Esophagus (tissue), 2 donors: ENCODE measurements at places on chromosomes 4 and X. TPM values are rescaled to one million over a fixed set of nuclear protein-coding genes. Genes with fewer than 3 reads are reported as not detected.

The ARX gene
- polyA plus RNA-seq: not detected

The XKRX gene
- 2.6 TPM for polyA plus RNA-seq

The ARMCX6 gene
- polyA plus RNA-seq: 27.3 TPM

The PGRMC1 gene
- polyA plus RNA-seq: 41.6 TPM

The RBM46 gene
- not detected for polyA plus RNA-seq

The NPY1R gene
- polyA plus RNA-seq: 0.33 TPM

The CXCL6 gene
- 0.42 TPM for polyA plus RNA-seq

The HSFX2 gene
- polyA plus RNA-seq: 0.21 TPM

The CTAG1A gene
- polyA plus RNA-seq: not detected

The POU3F4 gene
- polyA plus RNA-seq: not detected

The ARMCX2 gene
- 4.9 TPM for polyA plus RNA-seq

The SLITRK4 gene
- 0.02 TPM for polyA plus RNA-seq

The GAGE12E gene
- not detected for polyA plus RNA-seq

The TSPAN7 gene
- 16.8 TPM for polyA plus RNA-seq

The RADX gene
- 1.1 TPM for polyA plus RNA-seq

The G3BP2 gene
- 8.4 TPM for polyA plus RNA-seq

The LAGE3 gene
- polyA plus RNA-seq: 6.2 TPM

The TBX22 gene
- not detected for polyA plus RNA-seq

The WWC2 gene
- 2.9 TPM for polyA plus RNA-seq

The SPANXC gene
- polyA plus RNA-seq: not detected

The HPRT1 gene
- 21.4 TPM for polyA plus RNA-seq

The CTAG1B gene
- 0.04 TPM for polyA plus RNA-seq

The MTNR1A gene
- not detected for polyA plus RNA-seq

The OPN1MW3 gene
- polyA plus RNA-seq: not detected

The GPC4 gene
- polyA plus RNA-seq: 4.0 TPM

The CT45A2 gene
- polyA plus RNA-seq: not detected

The HAUS3 gene
- 8.1 TPM for polyA plus RNA-seq

The CAPN6 gene
- 0.72 TPM for polyA plus RNA-seq

The FAM184B gene
- polyA plus RNA-seq: 0.14 TPM

The TLR2 gene
- polyA plus RNA-seq: 1.6 TPM

The HPSE gene
- 15.9 TPM for polyA plus RNA-seq

The ASMTL gene
- 13.6 TPM for polyA plus RNA-seq

The NPY2R gene
- not detected for polyA plus RNA-seq

The MAGEA2B gene
- not detected for polyA plus RNA-seq

The PNMA6F gene
- not detected for polyA plus RNA-seq

The CACNA1F gene
- 0.24 TPM for polyA plus RNA-seq

The DTHD1 gene
- 0.04 TPM for polyA plus RNA-seq

The HSFX3 gene
- not detected for polyA plus RNA-seq

The XAGE3 gene
- polyA plus RNA-seq: not detected

The GABRG1 gene
- polyA plus RNA-seq: 0.01 TPM

The EXOC1L gene
- not detected for polyA plus RNA-seq

The F8A3 gene
- polyA plus RNA-seq: not detected

The TFE3 gene
- 20.5 TPM for polyA plus RNA-seq

The FOXO4 gene
- 13.0 TPM for polyA plus RNA-seq

The WAS gene
- polyA plus RNA-seq: 1.8 TPM

The SASH3 gene
- 2.8 TPM for polyA plus RNA-seq

The INPP4B gene
- 4.4 TPM for polyA plus RNA-seq

The CT83 gene
- not detected for polyA plus RNA-seq

The L1CAM gene
- 0.88 TPM for polyA plus RNA-seq

The TMEM255A gene
- polyA plus RNA-seq: 0.59 TPM

The RAB9B gene
- polyA plus RNA-seq: 0.45 TPM

The DGAT2L6 gene
- polyA plus RNA-seq: not detected

The GALNTL6 gene
- polyA plus RNA-seq: not detected

The ZFP92 gene
- 0.05 TPM for polyA plus RNA-seq

The AP1S2 gene
- polyA plus RNA-seq: 7.5 TPM

The SOX3 gene
- not detected for polyA plus RNA-seq

The MAOA gene
- 43.9 TPM for polyA plus RNA-seq
